ENCODE measurements at places on chromosomes 4 and X.
A peak's percentile ranks its signal among the peaks of the same experiment; 100 is the strongest.

DNA sequence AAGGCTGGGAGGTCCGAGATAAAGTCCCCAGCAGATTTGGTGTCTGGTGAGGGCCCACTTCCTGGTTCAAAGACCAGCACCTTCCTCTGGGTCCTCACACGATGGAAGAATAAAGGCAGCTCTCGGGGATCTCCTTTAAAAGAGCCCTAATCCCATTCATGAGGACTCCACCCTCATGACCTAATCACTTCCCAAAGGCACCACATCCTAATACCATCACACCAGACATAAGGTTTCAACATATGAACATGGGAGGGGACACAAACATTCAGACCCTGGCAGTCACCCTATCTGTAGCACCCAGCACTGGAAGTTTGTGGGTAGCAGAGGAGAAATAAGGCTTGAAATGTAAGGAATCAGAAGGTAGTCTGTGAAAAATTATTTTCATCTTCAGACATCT is 112.9 kb upstream of the NOCT start:
- DNase-seq, result no peak

DNA sequence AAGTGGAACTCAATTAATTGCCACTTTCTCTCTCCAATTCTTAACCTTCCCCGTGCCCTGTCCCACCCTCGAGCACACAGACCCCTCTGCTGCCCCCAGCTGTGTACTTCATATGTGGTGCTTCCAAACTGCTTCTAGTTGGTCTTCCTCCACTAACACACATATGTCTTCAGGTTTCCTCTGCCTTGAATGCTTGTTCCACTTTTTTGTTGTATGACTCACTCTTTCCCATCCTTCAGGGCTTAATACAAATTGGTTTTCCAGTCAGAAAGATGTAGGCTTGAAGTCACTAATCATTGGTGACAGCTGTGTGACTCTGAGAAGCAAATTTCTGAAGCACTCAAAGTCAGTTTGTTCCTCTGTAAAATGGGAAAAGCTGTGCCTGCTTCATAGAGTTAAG is 30.6 kb downstream of the TRIM2 start:
- no peak for DNase-seq

GRCh38 chr4:24991015-24991414 is 39.7 kb downstream of the LGI2 start:
- no peak for DNase-seq

GRCh38 chr4:185774131-185774653 is 37.8 kb downstream of the SORBS2 start:
- no peak for DNase-seq

- no peak for DNase-seq
Observed at GRCh38 chrX:40709395-40709794, 25.9 kb downstream of the MED14 start.

DNA sequence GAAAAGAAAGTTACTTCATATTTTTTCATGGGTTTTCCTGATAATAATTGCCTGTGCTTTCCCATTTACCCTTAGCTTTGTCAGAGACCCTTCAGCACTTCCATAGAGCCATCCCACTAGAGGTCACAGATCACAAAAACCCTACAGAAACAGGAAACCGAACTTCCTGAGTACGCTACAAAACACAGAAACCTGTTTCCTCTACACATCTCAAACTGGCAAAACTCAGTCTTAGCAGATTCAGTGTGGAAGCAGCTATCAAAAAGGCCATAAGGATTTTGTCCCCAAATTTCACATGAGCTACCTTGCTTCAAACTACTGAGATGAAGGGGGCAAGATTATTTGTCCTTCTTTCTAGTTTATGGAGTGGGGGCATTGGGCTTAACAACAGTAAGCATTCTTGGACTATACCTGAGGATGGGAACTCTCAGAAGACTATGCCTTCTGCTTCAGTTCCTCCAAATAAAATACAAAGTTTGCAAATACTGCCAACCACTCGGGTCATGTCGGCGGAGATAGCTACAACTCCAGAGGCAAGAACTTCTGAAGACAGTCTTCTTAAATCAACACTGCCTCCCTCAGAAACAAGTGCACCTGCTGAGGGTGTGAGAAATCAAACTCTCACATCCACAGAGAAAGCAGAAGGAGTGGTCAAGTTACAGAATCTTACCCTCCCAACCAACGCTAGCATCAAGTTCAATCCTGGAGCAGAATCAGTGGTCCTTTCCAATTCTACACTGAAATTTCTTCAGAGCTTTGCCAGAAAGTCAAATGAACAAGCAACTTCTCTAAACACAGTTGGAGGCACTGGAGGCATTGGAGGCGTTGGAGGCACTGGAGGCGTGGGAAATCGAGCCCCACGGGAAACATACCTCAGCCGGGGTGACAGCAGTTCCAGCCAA is at the start of gene MMRN1:
TSS of gene MMRN1 (plus strand) at position 206 of the 902 bp plus-strand sequence. CDS start at position 324, 118 bp downstream.
- no peak for DNase-seq

GRCh38 chrX:16528620-16529019 is 121.3 kb upstream of the S100G start:
- no peak for DNase-seq

DNA sequence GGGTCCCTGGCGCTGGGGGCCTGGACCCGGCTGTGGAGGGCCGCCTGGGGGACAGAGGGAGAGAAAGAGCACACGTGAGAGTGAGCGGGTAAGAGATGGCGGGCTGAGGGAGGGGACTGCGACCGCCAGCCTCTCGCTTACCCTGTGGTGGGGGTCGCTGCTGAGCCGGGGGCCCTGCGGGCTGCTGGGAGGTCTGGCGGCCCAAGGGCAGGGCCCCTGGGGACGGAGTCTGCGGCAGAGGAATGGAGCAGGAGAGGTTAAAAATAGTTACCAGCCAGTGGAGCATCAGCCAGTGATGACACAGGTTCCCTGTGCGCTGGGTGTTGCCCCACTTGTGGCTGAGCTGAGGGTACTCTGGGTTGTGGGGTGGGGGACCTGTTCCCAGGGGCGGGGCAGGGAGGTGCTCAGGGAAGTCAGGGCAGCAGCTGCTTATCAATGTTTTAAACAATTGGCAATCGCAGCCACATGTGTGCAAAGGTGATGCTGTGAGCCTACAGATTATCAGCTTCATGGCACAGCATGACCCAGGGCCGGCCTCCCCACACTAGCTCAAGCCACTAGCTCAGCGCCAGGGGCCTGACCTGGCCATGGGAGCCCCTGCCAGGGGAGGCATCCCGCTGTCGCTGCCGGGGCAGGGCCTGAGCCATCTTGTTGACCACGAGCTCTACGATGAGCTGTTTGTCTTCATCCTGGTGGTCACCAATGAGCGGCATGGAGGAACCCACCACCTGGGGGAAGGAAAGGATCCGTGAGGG is 7.5 kb upstream of the TIMP1 start:
- peak; percentile 54 for DNase-seq

DNA sequence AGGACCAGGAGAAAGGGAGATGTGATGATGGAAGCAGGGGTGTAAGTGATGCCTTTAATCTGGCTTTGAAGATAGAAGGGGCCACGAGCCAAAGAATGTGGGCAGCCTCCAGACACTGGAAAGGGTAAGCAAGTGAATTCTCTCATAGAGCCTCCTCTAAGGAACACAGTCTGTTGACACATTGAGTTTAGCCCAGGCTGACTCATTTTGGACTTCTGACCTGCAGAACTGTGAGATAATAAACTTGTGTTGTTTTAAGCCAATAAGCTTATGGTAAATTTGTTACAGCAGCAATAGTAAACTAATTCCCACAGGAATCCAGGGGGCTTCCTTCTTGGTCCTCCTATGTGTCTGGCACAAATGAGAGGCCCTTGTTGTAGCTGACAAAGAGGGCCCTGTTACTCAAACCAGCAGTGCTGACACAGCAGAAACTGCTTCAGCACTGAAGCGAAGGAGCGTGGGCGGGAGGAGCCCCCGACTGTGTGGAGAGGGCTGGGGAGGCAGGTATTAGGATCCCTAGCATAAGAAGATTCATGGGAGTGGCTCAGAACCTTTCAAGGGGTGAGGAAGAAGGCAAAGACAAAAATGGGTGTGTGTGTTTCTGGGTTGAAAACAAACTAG is 268.7 kb downstream of the NR3C2 start:
- DNase-seq, result no peak

DNA sequence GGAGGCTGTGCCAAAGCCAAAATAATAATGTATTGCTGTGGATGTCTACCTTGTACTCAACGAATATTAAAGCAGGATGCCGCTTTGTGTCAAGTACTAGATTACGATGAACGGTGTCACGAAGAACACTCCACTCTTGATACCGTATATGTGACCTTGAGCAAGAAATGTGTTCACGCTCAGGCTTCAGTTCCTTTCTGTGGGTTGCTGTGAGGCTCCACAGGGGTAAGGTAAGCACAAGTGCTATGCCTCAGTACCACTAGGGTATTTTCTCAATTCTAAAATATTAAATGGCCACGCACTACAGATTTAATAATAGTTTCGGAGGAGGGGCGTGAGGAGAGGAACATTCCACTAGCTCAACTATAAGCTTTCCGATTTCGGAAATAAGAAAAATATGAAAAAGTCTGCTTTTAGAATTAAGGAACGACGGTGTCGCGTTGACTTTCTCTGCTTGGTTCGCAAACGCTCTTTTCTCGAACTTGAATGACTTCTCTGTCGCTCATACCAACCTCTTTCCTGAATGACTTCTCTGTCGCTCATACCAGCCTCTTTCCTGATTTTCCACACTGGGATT is 607 bp upstream of the SCOC start:
- DNase-seq, result peak; percentile 45

DNA sequence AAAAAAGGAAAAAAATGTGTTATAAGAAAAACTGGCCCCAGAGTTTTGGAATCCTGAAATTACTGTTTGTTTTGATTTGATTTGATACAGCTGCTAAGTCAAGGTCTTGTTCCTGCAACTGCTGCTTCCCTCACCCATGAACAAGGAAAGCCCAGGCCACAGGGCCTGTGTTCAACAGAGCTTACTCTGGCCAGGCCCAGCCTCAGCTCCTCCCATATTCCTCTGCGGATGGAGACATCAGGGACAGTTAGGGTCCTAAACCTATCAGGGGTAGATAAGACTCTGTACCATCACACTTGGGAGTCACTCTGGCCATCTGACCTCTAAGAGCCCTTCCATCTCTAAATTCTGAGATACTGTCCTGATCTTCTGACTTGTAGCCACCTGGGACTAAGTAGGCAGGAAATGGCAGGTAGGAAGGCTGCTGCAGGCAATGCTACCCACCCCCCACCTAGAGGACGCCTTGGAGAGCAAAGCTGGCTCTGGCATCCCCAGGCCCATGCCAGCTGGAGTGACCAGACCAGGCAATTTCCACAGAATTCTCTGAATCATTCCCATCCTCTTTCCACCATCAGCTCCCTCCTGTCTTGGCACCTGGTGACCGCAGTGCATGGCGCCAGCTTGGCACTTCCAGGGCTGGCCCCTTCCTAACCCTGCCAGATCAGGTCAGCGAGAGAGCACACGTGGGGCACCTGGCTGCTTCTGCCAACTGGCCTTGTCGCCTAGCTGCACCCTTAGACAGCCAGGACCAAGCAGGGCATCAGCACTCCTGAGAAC is 58.0 kb upstream of the TMEM33 start:
- DNase-seq, result no peak

DNA sequence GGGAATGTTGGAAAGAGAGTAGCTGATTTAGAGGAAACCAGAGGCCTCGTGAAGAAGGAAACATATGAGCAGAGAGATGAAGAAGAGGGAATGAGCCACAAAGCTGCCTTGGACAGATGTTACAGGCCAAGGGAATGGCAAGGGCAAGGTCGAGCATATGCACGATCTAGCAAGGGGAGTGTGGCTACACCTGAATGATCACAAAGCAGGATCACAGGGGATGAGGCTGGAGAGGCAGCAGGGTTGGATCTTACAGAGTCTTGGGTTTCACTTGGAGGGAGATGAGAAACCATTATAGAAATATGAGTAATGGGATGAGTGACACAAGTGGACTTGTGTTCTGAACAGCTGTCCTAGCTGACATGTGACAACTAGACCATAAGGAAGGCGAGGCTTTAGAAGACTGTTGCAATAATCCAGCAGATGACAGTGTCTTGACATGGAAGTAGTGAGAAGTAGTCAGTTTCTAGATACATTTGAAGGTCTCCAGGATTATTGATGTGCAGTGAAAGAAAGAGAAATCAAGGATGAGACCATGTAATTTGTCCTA is 58.7 kb downstream of the RASGEF1B start:
- no peak for DNase-seq

GRCh38 chr4:153095448-153096204 is 108.6 kb upstream of the TRIM2 start:
- no peak for DNase-seq

DNA sequence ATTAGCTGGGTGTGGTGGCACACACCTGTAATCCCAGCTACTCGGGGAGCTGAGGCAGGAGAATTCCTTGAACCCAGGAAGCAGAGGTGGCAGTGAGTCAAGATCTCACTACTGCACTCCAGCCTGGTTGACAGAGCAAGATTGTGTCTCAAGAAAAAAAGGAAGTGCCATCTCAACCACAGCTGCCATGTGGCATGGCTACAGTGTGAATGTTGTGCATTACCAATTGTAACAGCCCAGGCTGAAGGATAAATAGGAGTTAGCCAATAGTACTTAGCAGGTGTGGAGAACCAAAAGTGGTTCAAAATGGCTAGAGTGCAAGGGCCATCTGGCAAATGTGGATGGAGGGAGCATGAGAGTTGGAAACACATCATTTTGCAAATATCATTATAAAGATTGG is 28.9 kb downstream of the SLC25A5 start:
- DNase-seq, result no peak

DNA sequence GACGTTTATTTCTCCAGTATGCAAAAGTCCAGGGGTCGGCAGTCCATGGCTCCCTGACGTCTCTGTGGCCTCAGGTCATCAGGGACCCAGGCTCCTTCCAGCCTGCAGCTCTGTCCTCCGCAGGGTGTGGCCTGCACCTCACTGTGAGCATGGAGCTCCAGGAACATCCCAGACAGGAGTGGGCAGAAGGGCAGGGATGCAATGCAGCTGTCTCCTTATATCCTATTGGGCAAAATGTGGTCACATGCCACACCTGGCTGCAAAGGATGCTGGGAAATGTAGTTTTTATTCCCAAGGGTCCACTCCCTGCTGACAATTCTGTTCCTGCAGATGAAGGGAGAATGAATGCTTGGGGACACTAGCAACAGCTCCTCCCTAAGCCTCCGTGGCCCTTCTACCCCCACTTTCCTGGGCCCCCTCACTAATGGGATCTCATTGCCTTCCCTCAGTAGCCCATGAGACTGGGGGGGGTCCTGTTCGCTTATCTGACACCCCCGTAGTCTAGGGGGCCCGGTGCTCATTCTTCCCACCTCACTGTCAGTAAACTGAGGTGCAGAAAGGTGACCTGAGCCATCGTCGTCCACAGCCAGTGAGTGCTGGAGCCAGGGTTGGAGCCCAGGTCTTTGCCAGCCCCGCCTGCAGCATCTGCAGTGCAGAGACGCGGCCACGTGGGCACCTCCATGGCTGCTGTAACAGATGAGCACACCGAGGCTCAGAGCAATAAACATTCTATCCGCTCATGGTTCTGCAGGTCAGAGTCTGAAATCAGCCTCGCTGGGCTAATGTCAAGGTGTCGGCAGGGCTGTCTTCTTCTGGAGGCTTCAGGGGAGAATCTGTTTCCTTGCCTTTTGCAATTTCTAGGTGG is 5.9 kb upstream of the GRPEL1 start:
- no peak for DNase-seq

- DNase-seq, result no peak
Observed at GRCh38 chr4:185836241-185837084, 24.5 kb upstream of the SORBS2 start.

GRCh38 chr4:94813221-94813620 is 55.5 kb downstream of the BMPR1B start:
- DNase-seq, result no peak

GRCh38 chr4:39085891-39086290 is 23.9 kb downstream of the KLHL5 start:
- no peak for DNase-seq

All from right forelimb (tissue), 1 donor.